ENCODE measurements at places on chromosomes 4 and X.

- peak; percentile 36 for DNase-seq
These were observed 24.8 kb downstream of the SLC2A9 start for GRCh38 chr4:9996319-9997110.

GRCh38 chrX:18649498-18649951 is 22.4 kb downstream of the RS1 start:
- DNase-seq, result no peak

DNA sequence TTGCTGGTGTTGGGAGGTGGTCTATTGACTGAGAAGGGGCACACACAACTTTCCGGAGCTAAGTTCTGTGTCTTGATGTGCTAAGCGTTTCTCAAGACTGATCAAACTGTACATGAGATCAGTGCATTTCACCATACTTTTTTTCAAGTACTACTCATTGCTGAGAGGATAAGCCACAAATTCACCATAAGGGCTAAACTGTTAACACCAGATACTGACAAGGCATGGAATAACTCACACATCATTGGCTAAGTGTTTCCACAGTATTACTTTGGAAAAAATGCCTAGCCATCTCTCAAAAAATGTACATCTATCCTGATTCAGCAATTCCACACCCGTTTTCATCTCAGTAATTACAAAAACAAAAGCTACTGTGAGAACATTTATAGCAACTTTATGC is 13.0 kb downstream of the RBMX start:
- DNase-seq, result no peak

- peak; percentile 15 for DNase-seq
These were observed 39.3 kb downstream of the SYNPO2 start for GRCh38 chr4:118927974-118928373.
